Activated T-cell treated with anti-CD3 and anti-CD28 coated beads, Interleukin-2, amount 50 U/mL, for 1 hour (primary cell): ENCODE measurements at places on chromosomes 2 and 18.
A peak's percentile ranks its signal among the peaks of the same experiment; 100 is the strongest.

DNA sequence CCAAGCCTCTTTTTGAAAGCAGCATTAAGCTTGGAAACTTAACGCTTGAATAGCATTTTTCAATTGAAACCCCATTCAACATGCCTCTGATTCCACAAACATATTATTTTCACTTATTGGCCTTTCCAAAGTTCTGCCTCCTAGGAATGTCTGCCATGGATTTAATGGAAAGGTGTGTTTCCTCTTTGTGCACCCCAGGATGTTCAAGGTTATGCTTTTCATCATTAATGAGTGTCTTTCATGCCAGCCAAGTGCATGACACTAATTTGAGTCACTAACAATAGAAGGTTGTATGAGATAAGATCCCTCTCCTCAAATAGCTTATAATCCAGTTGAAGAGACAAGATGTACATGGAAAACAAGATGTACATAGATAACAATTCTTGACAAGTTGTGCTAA, 84.7 kb downstream of the ALPK2 start:
- DNase-seq = no peak

DNA sequence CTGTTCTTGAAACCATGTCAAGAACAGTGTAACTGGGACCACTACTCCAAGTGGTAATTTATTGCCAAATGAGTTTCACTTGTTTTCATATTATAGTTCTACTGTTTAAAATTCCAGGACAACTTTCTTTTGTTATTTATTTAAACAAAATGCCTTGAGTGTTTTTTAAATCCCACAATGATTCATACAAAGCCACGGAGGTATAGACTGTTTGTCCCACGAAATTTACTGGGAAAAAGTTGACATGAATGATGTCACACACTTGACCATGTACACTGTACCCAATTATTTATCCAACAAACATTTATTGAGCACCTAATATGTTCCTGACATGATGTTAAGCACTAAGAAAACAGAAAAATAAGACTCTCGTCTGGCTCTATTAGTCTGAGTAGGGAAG, 243.9 kb upstream of the SIX2 start:
- no peak for DNase-seq

- no peak for DNase-seq
These were observed 188.9 kb downstream of the LTBP1 start for GRCh38 chr2:33135645-33136044.

DNA sequence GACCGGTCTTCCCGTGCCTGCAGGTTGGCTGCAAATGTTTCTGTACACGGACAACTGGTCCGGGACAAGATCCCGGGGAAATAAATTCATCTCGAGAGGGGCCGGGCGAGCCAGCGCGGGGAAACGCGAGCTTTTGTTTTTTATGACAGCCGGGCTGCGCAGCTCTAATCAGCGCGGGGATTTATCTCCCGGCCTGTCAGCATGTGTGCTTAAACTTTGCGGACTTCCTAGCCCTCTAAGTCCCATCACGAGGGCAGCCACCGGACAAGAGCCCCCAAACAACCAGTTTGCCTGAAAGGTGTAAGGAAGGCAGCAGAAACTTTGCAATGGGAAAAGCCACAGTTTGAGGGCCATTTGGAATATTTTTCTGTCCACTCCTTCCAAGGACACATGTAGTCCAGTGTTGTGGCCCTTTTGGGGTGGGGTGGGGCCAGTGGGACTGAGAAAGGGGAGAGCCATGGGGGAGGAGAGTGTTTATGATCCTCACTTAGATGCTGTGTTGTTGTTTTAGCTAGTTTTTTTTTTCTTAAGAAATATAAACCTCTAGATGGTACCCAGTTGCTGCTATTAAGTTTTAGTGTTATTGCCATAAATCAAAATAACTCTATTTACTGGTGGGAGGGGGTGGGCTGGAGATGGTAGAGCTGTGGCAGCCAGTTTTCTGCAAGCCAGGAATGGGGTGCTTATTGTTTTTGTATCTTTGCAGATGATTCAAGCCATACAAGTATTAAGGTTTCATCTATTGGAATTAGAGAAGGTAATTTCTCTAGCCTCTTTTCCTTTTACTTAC, 6.0 kb downstream of the MEIS1 start:
- DNase-seq = no peak

- no peak for DNase-seq
These were observed 616.7 kb downstream of the SUCLG1 start for GRCh38 chr2:83842421-83842820.

GRCh38 chr2:9702604-9703084, 71.8 kb upstream of the YWHAQ start:
- no peak for DNase-seq

GRCh38 chr2:2873450-2873811, 504.2 kb downstream of the EIPR1 start:
- no peak for DNase-seq

DNA sequence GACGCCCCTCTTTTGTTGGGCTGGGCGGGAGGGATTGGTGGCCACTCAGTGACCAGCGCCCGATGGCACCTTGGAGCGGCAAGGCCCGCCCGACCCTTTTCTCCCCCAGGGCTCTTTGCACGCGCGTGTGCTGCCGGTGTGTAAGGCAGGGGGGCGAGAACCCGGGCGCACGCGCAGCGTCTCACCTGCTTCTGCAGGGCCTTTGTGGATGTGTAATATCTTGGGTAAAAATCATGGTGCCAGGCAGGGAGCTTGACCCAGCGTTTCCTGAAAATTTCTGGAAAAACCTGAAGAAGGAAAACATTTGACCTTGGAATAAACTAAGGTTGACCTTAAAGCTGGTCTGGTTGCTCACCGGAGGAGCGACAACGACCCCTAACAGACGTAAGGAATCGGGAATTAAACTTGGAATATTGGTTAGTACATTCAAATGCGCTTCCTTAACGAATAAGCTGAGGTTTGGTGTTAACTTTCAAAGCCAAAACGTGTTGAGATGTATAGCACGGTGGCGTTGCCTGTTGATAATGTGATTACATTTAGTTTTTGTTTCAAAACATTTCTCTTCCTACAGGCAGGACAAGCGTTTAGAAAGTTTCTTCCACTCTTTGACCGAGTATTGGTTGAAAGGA, 438 bp downstream of the HSPE1 start:
- no peak for DNase-seq

- DNase-seq = peak; percentile 28
These were observed at the start of gene SATB2 for GRCh38 chr2:199457147-199458008. Gene SATB2, minus strand, starts transcription at chr2:199457939. Its CDS starts 1,902 bp downstream, at chr2:199456037.

GRCh38 chr2:236049981-236050380, 118.2 kb downstream of the GBX2 start:
- DNase-seq = no peak

DNA sequence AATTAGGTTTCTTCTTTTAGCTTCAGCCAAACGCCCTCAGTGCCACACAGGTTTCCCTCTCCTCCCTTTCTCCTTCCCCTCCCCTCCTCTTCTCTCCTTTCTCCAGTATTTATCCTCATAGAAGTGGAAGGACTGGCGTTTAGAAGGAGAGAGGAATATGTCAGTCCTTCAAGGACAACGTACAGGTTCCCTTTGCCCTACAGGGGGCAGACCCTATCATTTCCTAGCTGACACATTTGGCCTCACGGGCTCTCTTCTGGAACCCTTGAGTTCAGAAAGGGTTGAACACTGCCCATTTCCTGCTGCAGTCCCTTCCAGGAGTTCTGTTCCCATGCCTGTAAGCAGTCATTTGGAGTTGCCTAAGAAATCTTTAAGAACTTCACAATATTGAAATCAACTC, 46.1 kb downstream of the CDCA7 start:
- DNase-seq = no peak

- no peak for DNase-seq
These were observed 6.6 kb upstream of the CDH2 start for GRCh38 chr18:28183418-28184078.

- no peak for DNase-seq
These were observed 85.7 kb upstream of the ODC1 start for GRCh38 chr2:10533811-10534321.
